HAP-1 (cell line): ENCODE measurements at places on chromosomes 13 and 19.
A peak's percentile ranks its signal among the peaks of the same experiment; 100 is the strongest.

DNA sequence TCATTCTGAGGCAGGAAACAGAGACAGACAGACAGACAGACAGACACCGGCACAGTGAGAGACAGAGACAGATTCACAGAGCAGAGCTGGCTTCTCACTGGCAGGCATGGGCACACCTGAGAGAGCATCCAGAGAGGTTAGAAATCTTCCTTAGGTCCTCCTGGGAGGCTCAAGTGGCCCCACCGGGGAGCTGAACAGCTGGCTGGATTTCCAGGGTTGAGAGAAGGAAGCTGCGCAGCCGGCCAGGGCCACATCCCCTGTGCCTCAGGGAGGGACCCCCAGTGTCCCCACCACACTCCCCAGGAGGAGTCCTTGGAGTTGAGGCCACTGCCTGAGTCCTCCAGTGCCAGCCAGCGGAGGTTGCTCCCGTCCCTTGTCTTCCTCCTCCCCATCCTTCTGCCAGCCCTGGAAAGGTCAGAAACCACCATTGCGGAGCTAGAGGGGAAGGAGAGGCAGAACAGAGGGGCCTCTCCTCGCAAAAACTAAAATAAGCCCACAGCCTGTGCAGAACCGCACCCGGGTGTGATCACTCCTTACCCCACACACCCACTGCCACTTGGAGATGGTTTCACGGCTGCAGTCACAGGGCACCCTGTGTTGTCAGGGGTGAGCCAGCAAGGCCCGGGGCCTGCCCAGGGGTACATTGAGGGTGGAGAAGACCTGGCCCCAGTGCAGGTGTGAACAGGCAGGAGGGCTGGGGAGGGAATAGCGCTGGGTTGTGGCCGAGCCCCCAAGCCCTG is 4.2 kb downstream of the FFAR3 start:
- DNase-seq, result no peak

DNA sequence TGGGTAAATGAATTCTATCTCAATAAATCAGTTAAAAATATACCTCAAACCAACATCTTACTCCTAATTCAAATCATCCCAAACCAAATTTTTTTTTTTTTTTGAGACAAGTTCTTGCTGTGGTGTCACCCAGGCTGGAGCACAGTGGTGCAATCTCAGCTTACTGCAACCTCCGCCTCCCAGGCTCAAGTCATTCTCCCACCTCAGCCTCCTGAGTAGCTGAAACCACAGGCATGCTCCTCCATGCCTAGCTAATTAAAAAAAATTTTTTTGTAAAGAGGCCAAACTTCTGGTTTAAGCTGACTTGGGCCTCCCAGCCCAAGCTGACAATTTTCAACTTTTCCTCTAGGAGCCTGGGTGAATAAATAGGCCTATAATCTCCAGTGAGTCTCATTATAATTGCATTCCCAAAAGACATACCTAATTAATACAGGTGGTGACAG is 22.1 kb upstream of the OLFM2 start:
- no peak for DNase-seq

- no peak for DNase-seq
These were observed 360.9 kb downstream of the SLITRK5 start for GRCh38 chr13:88031980-88032559.

DNA sequence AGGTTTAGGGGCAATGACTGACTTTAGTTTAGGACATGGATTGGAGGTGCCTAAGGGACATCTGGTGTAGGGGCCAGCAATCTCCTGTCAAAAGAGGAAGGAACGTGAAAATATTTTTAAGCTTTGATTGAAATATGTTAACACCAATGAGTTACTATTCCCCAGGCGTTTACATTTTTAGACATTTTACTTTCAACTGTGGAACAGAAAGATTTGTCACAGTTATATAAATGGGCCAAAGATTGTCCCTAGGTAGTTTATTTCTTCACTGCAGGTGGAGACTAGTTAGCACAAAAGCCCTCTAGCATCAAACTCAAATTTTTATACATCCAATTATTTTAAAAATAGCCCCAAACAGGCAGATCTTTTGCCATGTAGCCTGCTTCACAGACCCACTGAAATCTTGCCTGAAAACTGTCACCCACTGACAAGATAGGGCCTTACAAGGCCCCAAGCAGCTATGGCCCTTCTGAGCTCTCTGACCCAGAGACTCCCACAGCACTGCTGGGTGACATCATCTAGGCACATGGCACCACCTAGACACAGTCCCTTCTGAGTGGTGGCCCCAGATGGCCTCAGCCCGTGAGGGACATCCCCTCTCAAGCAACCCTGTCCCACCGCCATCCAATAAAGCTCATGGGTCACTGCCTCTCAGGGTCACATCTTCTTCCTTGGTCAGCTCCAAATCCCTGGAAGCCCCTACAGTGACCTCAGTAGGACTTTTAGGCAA is 64.8 kb upstream of the DOCK9 start:
- no peak for DNase-seq

DNA sequence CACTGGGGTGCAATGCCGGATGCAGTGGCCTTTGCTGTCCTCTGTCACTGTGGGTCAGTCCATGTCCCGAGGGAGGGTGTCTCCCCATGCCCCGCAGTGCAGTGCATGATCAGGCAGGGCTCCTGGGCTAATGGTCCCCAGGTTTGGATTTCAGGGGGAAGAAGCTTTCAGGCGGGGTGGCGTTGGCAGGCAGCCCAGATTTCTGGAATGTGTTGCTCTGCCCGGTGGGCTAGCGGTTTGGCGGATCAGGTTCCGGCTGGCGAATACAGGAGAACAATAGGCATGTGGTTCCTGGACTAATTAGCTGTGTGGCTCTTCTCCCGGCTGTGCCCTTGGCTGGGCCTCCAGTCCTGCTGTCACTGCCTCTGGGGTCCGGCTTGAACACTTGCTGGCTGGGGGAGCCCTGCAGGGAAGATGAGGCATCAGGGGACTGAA is 141.3 kb downstream of the FGF9 start:
- no peak for DNase-seq

DNA sequence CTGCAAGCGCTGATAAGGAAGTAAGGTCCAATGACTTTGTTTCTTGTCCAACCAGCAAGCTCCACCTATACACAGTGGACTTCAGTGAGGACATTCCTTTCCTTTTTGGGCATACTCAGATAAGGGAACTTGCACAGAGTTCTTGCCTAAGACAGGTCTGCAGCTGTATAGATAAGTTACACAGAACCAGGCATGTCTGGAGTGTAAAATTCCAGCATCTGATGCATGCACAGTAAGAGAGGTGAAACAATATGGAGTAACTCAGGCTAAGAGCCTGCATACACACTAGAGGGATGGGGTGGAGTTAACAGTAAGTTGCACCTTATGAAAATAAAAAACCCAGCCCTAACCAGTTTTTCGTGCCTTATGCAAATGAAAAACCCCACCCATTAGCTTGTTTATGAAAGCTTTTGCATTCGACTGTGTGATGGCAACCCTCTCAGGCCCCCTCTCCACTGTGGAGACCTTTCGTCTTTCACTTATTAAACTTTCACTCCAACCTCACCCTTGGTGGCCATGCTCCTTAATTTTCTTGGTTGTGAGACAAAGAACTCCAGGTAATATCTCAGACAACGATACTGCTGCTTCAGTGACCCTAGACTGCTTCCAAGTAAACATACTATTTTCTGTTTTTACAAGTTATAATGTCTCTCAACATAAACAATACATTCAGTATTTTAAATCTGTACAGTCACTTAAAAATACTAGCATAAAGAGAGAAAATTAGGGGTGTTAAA is 2859.0 kb upstream of the PCDH20 start:
- DNase-seq, result no peak

DNA sequence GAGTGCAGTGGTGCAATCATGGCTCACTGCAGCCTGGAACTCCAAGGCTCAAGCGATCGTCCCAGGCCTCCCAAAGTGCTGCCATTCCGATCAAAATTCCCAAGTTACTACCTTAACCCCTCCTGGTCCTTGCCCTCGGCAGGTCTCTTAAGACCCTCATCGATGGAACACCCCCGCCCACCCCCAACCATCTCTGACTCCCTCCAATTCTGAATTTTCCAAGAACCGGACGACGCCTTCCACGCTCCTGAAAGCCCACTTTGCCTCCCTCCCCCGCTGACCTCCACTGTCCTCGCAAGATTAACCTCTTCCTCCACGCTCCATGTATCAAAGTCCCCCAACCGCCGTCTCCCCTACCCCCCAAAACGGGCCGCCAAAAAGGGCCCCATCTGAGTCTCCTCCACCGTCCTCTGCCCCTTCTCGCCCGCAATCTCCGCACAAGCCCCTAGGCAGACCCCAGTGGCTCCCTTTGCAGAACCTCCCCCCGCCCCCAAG is 539 bp downstream of the DAPK3 start:
- no peak for DNase-seq

DNA sequence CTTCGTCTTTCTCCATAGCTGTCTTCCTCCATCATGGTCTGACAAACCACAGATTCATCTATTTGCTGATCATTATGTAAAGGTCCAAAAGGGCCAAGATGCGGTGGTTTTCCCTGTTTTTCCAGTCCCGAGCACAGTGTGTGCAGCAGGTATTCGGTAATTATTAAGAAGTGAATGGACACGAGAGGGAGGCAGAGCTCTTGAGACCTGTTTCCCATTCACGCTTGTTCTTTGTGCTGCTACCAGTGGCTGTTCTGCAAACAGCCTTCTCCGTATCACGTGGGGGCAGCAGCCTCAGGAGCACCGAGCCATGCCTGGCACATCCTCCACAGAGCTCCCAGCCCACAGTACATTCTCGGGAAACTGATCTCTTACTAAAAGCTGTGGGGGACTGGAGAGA is 50.3 kb downstream of the CCDC70 start:
- peak; percentile 23 for DNase-seq

DNA sequence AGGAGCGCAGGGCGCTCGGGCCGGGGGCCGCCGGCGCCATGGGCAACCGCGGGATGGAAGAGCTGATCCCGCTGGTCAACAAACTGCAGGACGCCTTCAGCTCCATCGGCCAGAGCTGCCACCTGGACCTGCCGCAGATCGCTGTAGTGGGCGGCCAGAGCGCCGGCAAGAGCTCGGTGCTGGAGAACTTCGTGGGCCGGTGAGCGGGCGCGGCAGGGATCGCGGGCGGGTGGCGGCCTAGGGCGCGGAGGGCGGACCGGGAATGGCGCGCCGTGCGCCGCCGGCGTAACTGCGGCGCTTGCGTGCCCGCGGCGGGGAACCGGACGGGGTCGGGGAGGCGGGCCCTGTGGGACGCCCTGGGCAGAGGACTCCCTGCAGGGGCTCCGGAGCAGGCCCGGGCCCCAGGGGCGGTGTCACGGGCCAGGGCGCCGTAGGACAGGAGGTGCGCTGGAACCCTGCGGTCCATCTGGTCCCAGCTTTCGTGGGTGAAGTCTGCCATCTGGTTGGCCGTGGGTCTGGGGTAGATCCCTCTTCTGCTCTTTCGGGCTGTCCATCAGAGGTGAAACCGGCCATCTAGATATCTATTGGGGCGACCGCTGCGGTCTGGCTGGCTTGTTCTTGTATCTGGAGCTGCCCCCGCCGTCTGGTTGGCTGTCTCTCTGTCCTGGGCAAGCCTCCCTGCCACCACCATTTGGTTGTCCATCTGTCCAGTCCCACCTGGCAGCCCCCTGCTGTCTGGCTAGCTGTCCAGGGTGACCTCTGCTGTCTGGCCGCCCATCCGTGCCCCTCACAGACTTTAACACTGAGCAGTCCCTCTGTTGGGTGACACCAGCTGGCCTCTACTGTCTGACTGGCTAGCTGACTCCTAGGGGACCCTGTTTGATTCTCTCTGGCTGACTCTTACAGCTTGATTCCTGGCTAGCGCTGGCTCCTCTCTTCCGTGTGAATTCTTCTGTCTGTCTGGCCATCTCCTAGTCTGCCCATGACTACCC is 622 bp downstream of the DNM2 start:
- DNase-seq, result no peak

DNA sequence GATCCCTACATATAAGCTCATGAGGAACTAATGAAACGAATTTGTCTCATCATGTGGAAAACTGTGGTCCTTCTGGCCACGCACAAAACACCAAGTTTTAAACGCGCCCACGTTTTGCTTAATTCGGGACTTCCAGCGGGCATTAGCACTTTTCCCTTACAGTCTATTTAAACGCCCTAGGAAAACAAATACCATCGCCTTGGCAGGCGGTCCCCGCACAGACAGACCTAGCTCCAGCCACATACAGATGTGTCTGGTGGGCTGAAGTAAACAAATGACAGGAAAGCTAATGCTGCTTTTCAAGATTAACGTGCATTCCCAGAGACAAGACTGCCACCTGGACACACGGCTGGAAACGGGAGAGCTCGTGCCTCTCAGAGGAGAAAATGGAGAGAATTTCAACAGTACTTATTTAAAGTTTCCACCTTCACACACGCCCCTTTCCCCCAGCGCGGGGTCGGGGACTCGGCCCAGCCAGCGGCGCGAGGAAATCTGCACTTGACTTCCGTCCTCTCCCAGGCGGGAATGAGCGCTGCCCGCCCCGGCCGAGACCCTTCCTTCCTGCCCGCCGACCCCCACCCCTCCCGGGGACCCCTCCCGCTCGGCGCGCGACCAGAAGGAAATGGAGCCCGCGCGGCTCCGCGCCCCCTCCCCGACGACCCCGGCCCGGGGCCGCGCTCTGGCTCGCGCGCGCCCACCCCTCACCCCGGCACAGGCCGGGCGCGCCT is 931 bp downstream of the USP12 start:
- DNase-seq, result peak; percentile 21

GRCh38 chr19:53019684-53020083 is 6.0 kb downstream of the ERVV-1 start:
- DNase-seq, result no peak

DNA sequence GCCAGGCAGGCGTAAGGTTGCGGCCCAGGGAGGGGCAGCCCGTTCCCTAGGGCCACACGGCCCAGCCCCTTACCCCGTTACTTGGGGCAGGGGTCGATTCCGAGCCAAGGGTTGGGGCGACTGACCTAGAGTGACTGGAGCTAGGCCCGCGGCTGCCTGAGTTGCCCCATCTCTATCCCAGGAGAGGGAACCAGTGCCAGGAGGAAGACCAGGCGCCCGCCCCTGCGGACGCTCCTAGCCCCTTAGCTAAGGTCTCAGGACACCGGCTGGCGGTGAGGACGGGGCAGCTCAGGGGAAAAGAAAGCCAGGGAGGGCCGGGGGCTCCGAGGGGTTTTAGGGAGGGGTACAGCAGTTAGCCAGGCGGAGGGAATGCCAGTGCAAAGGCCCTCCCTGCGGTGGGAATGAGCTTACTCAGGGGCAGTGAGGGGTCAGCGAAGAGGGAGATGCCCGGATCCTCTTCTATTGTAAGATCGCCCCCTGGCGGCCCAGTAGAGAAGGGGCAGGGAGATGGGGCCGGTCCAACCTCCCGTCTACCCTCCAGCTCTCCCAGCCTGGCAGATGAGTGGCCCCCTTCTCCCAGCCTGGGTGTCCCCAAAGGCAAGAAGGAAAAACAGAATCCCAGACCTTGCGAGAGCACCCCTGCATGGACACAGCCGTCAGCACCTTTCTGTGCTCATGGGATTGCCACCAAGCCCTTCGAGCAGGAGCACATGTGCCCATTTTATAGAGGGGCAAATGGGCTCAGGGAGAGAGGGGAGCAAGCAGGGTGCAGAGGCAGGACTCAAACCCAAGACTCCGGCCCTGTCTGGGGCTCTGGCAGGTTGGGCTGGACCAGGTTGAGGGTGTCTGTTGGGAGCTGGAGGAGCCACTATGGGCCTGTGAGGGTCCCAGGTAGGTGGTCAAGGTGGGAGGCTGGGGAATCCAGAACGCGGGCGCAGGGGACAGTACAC is 16.3 kb downstream of the CILP2 start:
- DNase-seq, result peak; percentile 53
